ENCODE measurements at places on chromosomes 13 and 19. TPM values are rescaled to one million over a fixed set of nuclear protein-coding genes. Genes with fewer than 3 reads are reported as not detected.

DNA sequence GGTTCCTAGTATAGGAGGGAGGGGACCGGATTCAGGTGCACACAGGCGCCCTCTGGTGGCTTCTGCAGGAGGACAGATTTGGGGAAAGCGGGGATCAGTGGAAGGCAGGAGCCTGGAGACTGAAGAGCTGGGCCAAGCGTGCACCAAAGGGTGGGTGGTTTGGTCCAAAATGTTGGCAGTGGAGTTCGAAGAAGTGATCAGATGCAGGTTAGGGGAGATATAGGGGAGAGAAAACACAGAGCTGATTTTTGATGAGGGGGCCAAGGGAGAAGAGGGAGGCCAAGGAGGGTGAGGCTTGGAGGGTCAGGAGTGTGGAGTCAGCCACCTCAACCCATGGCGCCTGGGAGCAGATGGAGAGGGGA lies 6.8 kb upstream of the CARM1 start:
- peak; percentile 87 for DNase-seq

- no peak for DNase-seq
Observed at GRCh38 chr13:27018344-27018861, 153.2 kb downstream of the USP12 start.

- no peak for DNase-seq
Observed at GRCh38 chr19:36210497-36210896, 4.0 kb downstream of the ZNF565 start.

GRCh38 chr13:103289681-103290080 lies 223.5 kb upstream of the SLC10A2 start:
- DNase-seq: no peak

DNA sequence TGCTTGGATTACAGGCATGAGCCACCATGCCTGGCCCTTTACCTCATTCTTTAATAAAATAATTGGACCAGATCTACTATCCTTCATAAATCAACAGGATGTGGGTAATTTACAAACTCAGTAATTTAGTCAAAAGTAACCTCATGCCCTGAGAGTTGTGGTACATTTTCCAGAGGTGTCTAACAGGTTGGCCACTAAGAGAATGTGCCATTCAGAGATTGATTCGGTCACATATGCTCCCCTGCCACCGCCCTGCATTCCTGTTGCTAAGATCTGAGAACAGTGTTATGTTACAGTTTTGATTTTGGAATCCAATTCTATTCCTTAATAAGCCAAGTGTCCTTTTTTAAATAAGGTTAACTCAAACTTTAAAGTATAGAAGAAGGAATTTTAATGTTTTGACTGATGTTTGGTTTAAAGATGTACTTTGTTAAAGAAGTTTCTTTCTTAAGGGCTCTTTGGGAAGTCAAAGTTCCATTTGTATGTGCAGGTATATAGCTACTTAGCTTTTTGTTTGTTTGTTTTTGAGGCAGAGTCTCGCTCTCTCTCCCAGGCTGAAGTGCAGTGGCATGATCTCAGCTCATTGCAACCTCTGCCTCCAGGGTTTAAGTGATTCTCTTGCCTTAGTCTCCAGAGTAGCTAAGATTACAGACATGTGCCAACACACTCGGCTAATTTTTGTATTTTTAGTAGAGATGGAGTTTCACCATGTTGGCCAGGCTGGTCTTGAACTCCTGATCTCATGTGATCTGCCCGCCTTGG lies 29.2 kb downstream of the PHF11 start:
- DNase-seq: no peak

DNA sequence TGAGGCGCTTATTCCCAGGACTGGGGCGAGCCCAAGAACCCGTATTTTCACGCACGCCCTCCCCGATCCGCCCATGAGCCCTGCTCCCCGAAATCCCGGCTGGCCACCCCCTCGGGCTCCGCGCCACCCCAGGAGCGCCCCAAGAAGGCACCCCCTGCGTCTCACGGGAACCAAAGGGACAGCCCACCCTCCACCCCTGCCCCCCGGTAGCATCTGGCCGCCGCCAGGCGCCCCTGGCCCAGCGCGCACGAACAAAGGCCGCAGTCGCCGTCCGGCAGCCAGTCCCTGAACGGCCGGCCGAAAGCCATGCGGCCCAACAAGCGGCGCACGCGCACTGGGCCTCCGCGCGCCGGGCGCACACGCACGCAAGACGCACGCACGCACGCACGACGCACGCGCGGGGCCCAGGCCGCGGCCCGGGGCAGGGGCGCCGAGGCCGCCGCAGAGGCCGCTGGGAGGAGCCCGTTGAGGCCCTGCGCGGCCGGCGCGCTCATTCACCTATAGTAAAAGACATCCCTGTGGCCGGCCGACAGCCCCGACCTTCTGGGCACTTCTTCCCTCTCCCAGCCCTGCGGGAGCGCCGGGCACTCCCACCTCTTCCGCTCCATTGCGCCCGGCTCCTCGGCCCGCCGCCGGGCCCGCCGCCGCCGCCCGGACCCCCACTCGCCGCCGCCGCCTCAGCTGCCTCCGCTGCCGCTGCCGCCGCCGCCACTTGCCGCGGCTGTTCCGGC lies 476 bp downstream of the MBD3 start:
- peak; percentile 84 for DNase-seq

DNA sequence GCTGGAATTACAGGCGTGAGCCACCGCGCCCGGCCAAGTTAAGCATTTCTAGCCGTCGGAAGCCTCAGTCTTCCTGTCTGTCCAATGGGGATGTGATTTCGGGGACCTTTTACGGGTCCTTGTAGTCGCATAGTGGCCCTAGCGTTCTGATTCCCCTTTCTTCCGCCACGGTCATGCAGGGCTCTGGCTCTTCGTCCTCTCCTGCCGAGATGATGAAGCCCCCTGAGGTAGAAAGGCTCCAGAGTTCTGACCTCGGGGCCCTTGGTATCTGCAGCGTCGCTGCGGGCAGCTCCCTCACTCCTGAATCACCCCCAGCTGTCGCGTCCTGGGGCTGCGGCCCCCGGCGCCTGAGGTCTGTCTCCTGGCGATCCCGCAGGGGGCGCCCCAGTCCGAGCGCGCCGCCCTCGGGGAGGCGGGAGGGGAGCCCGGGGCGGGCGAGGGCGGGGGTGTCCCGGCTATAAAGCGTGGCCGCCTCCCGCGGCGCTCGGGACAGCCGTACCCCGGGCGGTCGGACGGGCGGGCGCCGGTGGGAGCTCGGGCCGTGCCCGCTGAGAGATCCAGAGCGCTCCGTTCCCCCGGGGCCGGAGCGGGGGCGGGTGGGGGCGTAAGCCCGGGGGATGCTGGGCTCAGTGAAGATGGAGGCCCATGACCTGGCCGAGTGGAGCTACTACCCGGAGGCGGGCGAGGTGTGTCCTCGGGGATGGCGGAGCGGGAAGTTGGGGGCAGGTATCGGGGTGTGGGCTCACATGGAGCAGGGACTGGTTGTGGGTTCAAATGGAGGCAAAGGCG lies at the start of gene FOXA3:
Gene FOXA3, plus strand, starts transcription at position 487 of the 789 bp plus-strand sequence. Its CDS starts 131 bp downstream, at position 618.
- DNase-seq: peak; percentile 81

DNA sequence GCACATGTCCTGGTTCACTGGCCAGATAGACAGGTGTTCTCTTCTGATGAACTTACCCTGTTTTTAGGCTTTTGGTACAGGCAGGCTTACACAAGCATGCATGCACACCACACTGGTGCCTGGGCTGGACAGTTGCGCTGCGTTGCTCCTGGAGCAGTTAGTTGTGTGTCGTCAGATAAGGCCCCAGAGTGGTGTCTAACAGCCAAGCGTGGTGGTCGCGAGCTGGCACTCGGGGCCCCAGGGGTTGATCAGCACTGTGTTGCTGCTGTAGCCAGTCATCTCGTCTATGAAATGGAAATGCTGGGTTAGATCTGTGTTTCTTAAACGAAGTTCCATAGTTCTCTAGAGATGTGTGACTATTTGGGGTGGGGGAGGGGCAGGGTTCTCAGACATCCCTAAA lies 24.6 kb upstream of the TEX29 start:
- DNase-seq: no peak

GRCh38 chr13:33764716-33765115 lies 53.2 kb upstream of the RFC3 start:
- DNase-seq: no peak

DNA sequence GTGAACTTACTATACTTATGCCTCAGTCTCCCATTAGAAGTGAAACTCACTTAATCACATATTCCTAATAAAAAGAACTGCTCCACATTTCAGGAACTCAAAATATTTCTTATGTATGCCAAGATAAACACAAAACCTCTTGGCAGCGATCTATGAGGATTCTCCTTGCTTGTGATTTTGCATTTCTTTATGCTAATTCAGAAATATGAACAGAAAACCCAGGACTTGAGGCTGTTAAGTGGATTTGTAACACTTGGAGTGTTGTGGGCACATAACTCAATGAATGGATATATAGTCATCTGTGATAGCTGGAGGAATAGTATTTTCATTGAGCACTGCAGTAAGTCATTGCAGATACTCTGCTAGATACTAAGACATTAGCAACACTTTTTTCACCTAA lies 5.6 kb upstream of the KATNAL1 start:
- no peak for DNase-seq

DNA sequence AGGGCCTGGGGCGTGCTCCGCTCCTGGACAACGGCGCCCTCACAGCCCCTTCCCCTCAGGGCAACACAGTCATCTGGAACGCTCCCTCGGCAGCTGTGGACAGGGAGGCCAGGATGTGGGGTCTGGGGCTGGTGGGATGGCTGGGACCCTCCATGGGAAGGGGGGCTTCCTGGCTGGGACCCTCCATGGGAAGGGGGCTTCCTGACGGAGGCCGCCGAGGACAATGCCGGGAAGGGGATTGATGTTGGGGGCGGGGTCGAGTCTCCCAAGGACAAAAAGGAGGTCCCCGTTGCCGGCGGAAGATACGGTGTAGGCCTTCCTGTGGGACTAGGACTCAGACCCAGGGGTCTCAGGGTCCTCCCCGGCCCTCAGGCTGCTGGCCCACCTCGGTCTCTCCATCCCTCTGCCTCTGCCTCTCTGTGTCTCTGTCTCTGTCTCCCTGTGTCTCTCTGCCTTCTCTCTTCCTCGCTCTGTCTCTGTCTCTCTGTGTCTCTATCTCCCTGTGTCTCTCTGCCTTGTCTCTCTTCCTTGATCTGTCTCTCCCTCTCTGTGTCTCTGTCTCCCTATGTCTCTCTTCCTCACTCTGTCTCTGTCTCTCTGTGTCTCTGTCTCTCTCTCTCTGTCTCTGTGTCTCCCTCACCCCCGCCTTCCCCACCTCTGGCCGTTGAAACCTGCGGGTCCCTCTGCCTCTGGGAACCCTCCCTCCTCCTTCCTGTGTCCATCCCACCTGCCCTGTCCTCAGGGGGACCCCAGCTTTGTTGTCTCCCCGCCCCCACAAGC lies 2.7 kb upstream of the MADCAM1 start:
- no peak for DNase-seq

DNA sequence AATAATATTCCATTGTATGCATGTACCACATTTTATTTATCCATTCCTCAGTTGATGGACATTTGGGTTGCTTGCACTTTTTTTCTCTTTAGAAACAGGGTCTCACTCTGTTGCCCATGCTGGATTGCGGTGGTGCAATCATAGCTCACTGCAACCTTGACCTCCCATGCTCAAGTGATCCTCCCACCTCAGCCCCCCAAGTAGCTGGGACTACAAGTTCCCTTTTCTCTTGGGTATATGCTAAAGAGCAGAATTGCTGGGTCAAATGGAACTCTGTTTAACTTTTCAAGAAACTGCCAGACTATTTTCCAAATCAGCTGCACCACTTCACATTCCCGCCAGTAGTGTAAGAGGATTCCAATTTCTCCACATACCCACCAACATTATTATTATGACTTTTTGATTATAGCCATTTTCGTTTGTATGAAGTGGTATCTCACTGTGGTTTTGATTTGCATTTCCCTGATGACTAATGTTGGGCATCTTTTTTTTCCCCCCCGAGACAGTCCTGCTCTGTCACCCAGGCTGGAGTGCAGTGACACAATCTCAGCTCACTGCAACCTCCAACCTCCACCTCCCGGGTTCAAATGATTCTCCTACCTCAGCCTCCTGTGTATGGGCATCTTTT lies 7.6 kb upstream of the IPO5 start:
- DNase-seq: no peak

DNA sequence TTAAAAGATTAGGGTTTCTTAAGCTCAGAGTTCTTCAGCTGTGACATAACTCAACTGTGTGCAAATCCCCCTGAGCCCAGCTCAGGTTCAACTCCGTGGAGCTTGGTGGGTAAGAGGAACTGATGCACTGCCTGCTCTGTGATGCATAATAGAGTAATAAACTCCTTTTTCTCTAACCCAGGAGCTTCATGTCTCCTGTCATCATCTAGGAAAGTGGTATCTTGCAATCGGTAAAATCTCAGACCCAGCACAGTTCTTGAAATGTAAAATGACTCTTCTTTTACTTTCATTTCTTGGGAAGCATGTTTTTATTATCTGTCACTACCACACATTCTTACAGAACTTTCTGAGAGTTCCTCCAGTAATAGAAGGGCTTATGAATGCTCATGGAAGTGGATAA lies 123.8 kb upstream of the PCDH9 start:
- DNase-seq: no peak

- DNase-seq: peak; percentile 66
Observed at GRCh38 chr19:19540064-19540714, 2.1 kb downstream of the CILP2 start.

- no peak for DNase-seq
Observed at GRCh38 chr19:3612901-3613741, 6.4 kb upstream of the TBXA2R start.

- no peak for DNase-seq
Observed at GRCh38 chr19:15422296-15423075, 3.7 kb upstream of the AKAP8L start.

The LGALS4 gene
- 0.59 TPM for total RNA-seq

The CGB1 gene
- total RNA-seq: not detected

The NXNL1 gene
- not detected for total RNA-seq
